ENCODE measurements at places on chromosomes 4 and X. TPM values are rescaled to one million over a fixed set of nuclear protein-coding genes. Genes with fewer than 3 reads are reported as not detected.

DNA sequence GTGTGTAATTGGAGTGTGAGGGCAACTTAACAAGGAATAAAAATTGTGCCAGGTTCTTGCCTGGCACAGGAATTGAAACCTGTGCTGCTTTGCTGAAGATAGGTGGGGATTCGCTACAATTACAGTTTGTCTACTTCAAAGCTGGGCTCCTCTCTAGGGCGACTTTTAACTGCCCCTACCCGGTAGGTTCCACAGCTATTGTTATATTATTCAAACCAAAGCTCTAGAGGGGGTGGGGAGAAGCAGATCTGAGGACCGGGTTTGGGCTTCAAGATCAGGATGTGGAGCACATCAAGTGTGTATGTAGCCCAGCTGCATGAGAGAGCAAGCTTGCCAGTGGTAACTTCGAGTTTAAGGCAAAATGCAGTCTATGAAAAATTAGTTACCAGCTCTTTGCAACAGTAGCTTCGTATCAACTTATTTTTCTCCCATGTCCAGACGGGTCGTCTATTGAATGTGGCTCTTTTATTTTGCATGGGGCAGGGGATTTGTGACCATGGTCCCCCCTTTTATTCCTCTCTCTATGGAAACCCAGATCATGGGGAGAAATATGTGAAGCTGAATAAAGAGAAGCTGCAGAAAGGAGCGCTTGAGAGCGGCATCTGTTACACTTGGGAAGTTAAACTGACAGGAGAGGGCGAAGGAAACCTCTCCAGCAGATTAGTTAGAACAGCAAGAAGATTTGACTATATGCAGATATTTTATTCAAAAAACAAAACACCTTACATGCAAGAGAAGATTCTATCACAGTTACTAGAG, 3.2 kb upstream of the POU3F4 start:
- DNase-seq, result no peak

GRCh38 chrX:92213786-92214185, 434.6 kb downstream of the PCDH11X start:
- DNase-seq, result no peak

- DNase-seq, result no peak
Observed at GRCh38 chr4:118816538-118817177, 19.3 kb downstream of the SEC24D start.

- DNase-seq, result no peak
Observed at GRCh38 chr4:56731857-56732256, 50.8 kb upstream of the HOPX start.

- no peak for DNase-seq
Observed at GRCh38 chr4:47733302-47734175, 104.3 kb downstream of the CORIN start.

DNA sequence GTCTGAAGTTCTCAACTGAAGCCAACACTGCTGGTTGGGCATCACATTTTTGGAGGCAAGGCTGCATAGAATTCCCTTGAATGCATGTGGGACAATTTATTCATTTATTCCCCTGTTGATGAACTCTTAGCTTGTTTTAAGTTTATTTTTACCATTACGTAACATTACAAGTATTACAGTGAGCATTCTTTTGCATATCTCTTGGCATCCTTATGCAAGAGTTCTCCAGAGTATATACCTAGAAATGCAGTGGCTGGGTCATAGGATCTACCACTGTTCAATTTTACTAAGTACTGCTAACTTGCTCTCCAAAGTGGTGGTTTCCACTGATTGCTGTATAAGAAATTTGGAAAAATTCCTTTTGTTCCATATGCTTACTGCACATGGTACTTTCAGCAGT, 66.5 kb downstream of the UCHL1 start:
- no peak for DNase-seq

DNA sequence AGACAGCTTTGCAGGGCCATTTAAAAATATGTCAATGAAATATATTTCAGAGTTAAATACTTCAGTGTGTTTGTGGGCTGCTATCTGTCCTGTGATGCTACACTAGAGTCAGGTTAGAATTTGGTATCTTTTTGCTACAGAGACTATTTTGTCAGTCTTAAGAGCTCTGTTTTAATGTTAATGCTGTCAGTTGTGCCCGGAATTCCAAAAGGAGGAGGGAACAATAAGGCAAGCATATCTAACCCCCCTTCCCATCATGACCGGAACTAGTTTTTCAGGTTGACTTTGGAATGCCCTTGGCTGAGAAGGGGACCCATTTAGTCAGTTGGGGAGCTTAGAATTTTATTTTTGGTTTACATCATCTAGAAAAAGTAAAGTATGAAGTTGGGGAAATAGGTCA, 34.9 kb upstream of the SLC25A4 start:
- no peak for DNase-seq

- no peak for DNase-seq
Observed at GRCh38 chr4:19547463-19547862, 704.2 kb upstream of the SLIT2 start.

- no peak for DNase-seq
Observed at GRCh38 chr4:188624370-188624769, 485.1 kb downstream of the TRIML1 start.

DNA sequence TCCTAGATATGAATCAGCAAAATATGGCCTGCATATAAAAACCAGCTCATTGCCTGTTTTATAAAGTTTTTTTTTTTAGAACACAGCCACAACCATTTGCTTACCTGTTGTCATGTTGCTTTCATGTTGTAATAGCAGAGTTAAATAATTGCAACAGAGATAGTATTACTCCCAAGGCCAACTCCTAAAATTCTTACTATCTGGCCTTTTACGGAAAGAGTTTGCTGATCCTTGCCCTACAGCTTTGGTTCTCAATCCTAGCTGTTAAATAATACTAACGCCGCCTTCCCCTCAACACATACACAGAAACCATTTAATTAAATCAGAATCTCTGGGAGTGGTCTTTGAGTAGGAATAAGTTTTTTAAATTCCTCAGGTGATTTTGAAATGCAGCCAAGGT, 231.3 kb upstream of the TET2 start:
- DNase-seq, result no peak

DNA sequence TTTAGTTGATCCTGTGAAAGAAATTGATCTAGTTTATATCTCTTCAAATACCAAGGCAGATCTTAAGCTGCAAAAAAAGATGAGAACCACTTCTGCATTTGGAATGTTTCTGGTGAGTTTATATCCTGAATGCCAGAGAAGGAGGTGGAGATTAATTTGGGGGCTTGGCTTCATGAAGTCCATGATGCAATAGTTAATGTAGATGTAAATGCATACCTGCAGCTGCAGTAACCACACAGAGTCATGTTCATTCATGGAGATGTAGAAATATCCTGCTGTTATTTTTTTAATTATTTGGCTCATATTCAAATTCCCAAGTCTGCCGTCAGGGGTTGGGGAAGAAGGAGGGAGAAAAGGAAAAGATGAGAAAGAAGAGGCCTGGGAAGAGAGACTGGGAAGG, at the start of gene SULT1E1:
Gene SULT1E1, minus strand, starts transcription at position 94 of the 400 bp plus-strand sequence. CDS start 2,501 bp downstream, outside the sequence.
- DNase-seq, result no peak

DNA sequence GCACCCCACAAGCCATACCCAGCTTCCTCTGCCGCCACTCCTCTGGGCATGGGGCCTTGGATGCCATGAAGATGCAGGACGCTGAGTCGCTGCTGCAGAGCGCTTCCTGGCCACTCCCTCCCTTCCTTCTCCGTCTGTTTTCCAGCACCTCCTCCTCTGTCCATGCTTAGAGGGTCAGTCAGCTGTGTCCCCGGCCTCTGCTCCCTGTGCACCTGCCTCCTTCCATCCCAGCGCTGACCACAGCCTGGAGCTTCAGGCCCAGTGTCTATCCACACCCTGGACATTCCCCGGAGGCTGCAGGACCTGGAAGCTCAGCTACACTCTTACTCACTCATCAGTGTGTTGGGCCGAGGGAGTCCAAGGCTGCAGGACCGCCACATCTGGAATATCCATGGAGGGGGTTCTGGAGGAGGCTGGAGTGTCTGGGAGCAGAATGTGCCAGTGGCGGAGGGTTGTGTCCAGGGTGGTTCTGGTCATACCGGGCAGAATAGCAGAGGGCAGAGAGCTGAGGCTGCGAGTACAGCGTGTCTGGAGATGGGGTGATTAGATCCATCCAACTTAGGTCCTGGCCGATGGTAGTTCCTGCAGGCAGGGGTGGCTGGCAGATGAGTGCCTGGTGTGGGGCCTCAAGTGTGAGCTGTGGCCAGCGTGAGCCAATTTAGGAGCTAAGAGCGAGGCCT, 58.6 kb upstream of the ADRA2C start:
- DNase-seq, result no peak

DNA sequence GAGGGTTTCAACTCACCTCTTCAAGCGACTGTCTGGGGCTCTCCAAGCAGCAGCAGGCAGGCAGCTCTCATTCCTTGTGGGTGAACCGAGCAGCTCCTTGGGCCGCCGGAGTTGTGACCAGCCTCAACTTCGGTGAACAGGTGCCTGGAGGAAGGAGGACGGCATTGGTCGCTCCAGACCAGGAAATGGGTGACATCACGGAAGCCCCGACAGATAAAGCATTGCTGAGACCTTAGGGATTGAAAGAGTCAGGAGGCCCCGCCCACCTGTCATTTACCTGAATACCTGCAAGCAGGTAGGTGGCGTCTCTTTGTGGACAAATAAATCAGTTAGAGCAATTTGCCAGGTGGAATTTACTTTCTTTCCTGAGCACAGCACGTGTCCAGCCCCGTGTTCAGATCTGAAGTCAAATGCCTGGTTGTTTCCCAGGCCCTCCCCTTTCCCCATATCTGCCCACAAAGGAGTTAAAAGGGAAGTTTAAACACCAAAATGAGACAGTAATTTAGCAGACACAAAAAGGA, at the start of gene LNX1:
Gene LNX1, minus strand, starts transcription at position 115 of the 521 bp plus-strand sequence. CDS start 17,484 bp downstream, outside the sequence.
- DNase-seq, result no peak

DNA sequence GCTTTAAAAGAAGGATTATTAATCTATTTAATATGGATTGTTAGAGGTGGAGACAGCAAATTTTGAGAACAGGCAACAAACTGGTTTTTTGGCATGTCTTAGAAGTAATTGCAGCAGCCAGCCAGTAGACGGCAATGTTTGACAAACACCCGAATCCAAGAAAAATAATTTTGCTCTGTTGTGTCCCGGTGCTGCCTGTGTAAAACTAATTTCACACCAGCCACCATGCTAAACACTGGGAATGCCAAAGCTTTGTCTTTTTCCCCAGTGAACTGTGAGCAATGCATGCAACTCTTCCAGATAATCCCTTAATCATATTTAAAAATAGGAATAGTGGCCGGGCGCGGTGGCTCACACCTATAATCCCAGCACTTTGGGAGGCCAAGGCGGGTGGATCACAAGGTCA, 25.9 kb downstream of the SMIM31 start:
- peak; percentile 37 for DNase-seq

- DNase-seq, result no peak
Observed at GRCh38 chrX:16222151-16222550, 54.9 kb downstream of the MAGEB17 start.

GRCh38 chr4:1538941-1539772, 132.9 kb upstream of the NKX1-1 start:
- DNase-seq, result no peak

DNA sequence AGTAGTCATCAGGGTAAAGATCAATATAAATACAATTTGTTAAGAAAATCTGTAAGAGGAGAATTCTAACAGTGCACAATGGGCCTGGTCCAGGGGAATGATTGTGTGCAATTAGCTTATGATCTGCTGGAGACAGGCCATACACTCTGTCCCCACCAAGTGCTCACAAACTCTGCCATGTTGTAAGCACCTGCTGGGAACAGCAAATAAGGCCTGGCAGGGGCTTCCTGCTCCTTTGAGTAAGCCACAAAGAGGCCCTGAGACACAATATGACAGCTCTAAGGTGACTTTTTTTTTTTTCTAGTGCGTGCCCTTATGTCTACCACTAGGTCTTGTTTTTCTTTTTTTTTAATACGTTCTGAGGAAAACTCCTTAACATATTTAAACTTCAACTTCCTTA, 866.3 kb upstream of the PCDH7 start:
- DNase-seq, result no peak

DNA sequence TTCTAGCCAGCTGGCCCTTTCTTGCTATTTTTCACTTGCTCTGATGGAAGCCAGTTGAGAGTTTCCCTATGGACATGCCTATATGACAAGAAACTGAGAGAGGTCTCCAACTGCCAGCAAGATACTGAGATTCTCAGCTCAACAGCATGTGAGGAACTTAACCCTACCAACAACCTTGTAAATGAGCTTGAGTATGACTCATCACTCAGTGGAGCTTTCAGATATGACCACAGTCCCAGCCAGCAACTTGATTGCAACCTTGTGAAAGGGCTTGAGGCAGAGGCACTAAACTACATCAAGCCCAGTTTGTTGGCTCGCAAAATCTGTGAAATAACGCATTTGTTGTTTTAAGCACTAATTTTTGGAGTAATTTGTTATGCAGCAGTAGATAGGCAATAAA, 175.8 kb downstream of the COMMD8 start:
- DNase-seq, result no peak

DNA sequence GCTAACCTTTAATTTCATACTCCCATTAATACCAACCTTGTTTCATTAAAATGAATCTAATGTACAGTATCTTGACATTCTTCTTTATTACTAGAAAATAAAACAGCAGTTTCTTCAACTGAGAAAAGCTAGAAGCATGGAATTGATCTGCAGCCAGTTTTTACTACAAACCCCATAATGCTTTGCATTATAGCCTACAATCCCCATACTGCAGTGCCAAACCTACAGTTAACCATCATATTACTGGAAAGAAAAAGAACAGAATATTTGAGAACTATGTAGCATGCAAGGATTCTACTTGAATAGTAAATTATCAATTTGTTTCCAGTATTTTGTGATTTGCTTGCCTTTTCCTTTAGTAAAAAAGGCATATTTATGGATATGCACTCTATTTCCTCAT, 3.2 kb upstream of the IL1RAPL1 start:
- no peak for DNase-seq

- DNase-seq, result no peak
Observed at GRCh38 chrX:148915474-148915873, 415.1 kb downstream of the AFF2 start.

GRCh38 chrX:120377715-120378114, 15.8 kb downstream of the ATP1B4 start:
- no peak for DNase-seq

GRCh38 chr4:159363361-159363760, 260.5 kb downstream of the RAPGEF2 start:
- no peak for DNase-seq

- DNase-seq, result no peak
Observed at GRCh38 chrX:123830309-123830708, 29.5 kb upstream of the XIAP start.

GRCh38 chr4:138953961-138954371, 61.6 kb upstream of the NOCT start:
- DNase-seq, result no peak

Gene STAG2
- total RNA-seq, result 107 TPM

Gene KLKB1
- total RNA-seq, result 0.52 TPM

Gene DGKK
- not detected for total RNA-seq

Gene NAA11
- total RNA-seq, result not detected

Gene KIT
- 0.79 TPM for total RNA-seq

Gene SLC6A8
- total RNA-seq, result 0.65 TPM

Gene CTSO
- 6.2 TPM for total RNA-seq

Gene TKTL1
- total RNA-seq, result 5.2 TPM

Gene IL1RAPL1
- total RNA-seq, result not detected

Gene CLCN3
- 27.9 TPM for total RNA-seq

Gene SPARCL1
- total RNA-seq, result not detected

Gene MGARP
- total RNA-seq, result 0.25 TPM

Gene FAM9C
- not detected for total RNA-seq
